ENCODE measurements at places on chromosomes 7 and 10.

DNA sequence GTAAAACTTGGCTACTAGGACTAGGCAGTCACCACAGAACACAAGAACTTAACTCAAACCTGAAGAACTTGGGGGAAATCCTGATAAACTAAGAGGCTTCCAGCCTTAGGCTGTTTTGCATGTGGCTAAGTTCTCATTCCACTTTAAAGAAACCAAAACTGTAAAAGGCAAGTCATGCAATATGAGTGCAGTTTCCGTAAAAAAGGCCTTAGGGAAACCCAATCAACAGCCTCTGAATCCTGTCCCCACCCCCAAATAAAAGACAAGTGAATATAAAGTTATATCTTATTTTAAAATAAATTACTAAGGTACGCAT, 95.1 kb downstream of the USP6NL start:
- no peak for DNase-seq

DNA sequence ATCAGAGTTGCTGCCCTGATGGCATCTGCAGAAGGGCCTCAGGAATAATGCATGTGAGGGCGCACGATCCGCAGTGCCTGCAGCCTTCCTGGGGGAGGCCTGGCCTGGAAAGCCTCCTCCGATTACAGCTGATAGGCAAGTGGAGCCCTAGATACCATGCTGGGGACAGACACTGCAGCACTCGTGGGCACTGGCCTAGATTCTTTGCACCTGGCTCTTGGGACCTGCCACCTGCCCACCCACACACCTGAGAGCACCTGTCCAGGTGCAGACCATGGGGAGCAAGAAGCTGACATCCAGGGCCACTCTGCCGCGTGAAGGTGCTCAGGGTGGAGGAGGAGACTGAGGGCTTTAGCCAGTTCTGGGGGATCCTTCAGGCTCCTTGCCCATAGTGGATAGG, 14.8 kb downstream of the YKT6 start:
- no peak for DNase-seq

GRCh38 chr7:30761214-30762156, 9.6 kb downstream of the INMT start:
- no peak for DNase-seq

DNA sequence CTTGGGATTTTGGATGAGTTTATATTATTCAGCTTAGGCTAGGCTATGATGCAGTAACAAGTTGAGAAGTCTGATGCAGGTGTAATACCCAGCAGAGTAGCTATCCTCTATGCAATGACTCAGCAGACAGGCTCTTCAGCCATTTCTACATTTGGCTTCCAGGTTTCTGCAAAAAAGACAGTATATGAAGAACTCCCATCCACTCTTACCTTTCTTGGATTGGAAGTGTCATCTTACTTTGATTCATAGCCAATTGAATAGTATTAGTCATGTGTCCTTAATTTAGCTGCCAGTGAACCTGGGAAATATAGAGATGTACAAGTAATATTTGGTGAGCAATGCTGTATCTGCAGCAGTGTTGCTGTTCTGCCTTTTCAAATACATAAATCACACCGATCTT, 127.8 kb upstream of the NPSR1 start:
- no peak for DNase-seq

DNA sequence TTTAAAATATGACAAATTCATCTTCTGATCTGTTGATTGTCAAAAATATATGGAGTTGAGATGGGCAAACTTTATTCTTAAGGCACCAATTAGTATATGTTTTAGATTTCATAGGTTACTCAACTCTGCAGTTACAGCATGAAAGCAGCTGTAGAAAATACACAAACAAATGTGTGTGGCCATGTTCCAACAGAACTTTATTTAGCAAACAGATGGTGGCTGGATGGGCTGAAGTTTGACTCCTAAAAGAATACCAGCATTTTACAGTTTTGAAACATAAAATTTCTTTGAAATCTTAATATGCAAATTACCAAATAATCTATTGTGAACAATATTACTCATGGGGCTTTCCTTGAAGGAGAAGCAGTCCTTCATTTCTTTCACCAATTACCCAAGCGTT, 1206.0 kb upstream of the LRRTM3 start:
- DNase-seq, result no peak
